ENCODE measurements at places on chromosomes 4 and X. TPM values are rescaled to one million over a fixed set of nuclear protein-coding genes. Genes with fewer than 3 reads are reported as not detected.

The TSPYL2 gene
- total RNA-seq = 66.6 TPM

The ADH4 gene
- 0.14 TPM for total RNA-seq

The GAGE1 gene
- not detected for total RNA-seq

The LONRF3 gene
- total RNA-seq = 1.4 TPM

The DYNLT3 gene
- total RNA-seq = 55.4 TPM

The CPEB2 gene
- total RNA-seq = 8.1 TPM

The TRAM1L1 gene
- 13.2 TPM for total RNA-seq

The MAGEB17 gene
- total RNA-seq = not detected

The GSPT2 gene
- total RNA-seq = 18.9 TPM

The ATOH1 gene
- total RNA-seq = not detected

All from motor neuron (in vitro differentiated cells).